Stimulated activated CD4-positive, alpha-beta T cell treated with anti-CD3 and anti-CD28 coated beads, Interleukin-1b, Interleukin-23, amount 100 ng/mL, for 1 hour (primary cell): ENCODE measurements at places on chromosomes 11 and 22.

- no peak for DNase-seq
These were observed at the start of gene PVALB for GRCh38 chr22:36816636-36817524. Gene PVALB, minus strand, starts transcription at chr22:36817035. Its CDS starts 30 bp downstream, at chr22:36817005.

- DNase-seq = no peak
These were observed 25.7 kb upstream of the OAF start for GRCh38 chr11:120184946-120185705.

- DNase-seq = no peak
These were observed 8.6 kb downstream of the RPUSD4 start for GRCh38 chr11:126202646-126203359.

DNA sequence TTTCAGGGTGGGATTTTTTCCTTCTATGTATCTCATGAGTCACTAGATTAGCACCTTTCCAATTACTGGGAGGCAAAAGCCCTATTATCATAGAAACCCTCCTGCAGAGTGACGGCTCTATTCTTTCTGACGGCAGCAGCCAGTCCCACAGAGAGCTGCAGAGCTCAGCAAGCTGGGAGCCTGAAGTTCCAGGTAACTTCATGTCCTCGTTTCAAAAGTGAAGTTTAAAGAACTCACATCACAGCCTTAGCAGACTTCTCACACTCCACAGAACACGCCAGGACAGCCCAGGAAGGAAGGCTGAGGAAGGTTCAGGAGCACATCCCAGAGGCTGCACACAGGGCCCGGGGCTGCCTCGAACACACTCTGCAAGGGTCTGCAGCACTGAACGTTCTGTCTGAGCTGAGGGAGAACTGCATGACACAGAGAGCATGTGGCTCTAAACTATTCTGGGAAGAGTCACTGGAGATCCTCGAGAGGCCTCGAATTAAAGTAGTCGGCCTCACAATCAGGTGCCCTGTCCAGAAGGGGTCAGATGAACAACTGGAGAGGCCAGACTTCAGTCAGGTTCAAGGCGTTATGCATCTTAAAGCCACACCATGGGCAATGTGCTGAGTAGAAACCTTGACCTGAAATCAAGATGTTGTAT lies 104.2 kb upstream of the DRD2 start:
- DNase-seq = no peak

DNA sequence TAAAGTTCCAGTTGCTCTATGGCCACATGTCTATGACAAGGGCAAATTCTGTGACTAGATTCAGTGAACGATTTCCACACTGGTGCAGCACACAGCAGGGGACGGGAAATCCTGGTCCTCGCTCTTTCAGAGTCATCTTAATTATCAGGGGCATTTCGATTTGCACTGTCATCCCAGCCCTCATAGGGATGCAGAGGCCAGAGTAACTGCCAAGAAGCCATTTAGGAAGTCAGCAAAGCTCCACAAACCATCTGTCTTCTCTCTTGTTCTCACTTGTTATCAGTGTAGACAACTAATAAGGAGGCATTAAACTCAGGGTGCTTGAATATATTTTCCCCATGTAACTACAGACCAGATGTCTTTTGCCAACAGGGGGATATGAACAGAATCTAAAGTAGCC lies 151.7 kb downstream of the STK33 start:
- no peak for DNase-seq

- DNase-seq = no peak
These were observed 38.0 kb downstream of the TMEM123 start for GRCh38 chr11:102414559-102414958.

DNA sequence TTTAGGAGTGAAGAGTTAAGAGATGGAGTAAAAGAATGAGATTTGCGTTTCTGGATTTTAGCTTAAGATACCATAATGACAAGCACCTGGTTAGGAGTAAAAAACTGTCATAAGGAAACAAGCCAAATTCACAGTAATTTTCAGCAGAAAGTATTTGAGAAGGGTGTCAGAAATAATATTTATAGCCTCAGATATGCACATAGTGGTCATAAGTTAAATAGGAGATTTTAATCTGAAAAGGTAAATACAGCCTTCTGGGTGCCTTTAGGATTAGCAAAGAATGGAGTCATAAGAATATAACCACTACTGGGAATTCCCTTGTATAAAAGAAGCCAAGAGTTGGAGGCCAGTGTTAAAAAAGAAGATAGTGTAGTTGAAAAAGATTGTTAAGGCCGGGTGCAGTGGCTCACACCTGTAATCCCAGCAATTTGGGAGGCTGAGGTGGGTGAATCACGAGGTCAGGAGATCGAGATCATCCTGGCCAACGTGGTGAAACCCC lies 160.1 kb downstream of the SWAP70 start:
- no peak for DNase-seq

GRCh38 chr11:111596319-111596718 lies 5.9 kb upstream of the SIK2 start:
- no peak for DNase-seq
